Activated naive CD4-positive, alpha-beta T cell treated with anti-CD3 and anti-CD28 coated beads, Interleukin-2, amount 50 U/mL, for 72 hours (primary cell): ENCODE measurements at places on chromosomes 2 and 18. TPM values are rescaled to one million over a fixed set of nuclear protein-coding genes. Genes with fewer than 3 reads are reported as not detected.

The SIX3 gene
- total RNA-seq = not detected

The TFPI gene
- 0.34 TPM for total RNA-seq

The LRP1B gene
- not detected for total RNA-seq

The SNTG2 gene
- 0.27 TPM for total RNA-seq

The DUSP2 gene
- 202 TPM for total RNA-seq

The REL gene
- 93.0 TPM for total RNA-seq

The FBLN7 gene
- 48.5 TPM for total RNA-seq

The FECH gene
- 21.1 TPM for total RNA-seq

The ANKRD30B gene
- total RNA-seq = not detected

The GALNT1 gene
- total RNA-seq = 16.4 TPM
